ENCODE measurements at places on chromosomes 11 and 22.

DNA sequence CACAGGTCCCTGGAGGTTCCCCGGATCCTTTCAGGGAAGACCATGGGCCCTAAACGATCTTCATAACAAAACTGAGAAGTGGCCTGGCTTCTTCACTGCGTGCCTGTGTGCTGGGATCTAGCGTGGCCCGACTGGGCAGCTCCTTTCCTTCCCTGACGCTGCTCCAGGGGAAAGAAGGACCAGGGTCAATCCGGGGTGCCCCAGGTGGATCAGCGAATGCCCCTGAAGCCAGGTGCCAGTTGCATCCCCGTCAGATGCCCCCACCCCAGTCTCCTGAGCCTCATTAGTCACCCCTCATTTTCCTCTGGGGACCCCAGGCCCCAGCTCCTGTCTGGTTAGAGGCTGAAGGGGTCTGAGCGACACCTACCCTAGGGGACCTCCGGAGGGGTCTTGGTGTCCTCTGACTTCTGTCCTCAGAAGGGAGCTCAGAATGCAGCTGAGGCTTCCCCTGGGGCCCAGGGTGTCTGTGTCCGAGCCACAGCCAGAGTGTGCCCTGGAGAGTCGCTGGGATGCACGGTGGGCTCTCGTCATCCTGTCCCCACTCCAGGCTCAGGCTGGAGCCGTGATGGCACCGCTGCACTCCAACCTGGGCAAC is 18.7 kb upstream of the MUC6 start:
- DNase-seq, result no peak

DNA sequence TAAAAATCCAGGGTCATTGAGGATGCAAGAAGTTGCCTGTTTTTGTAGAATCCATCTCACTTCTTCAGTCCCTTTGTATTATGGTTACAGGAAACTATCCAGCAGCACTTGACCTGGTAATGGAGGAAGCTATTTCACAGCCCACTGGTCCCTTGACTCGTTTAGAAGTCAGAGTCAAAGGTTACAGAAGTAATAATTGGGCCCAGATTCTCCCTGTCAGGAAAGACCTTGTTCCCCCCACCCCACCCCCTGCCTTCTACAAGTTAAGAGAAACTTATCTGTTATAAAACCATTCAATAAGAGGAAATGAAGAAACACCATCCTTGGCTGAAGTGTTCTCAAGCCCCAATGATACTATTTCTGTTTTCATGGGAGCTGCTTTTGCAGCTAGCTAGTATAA is 65.8 kb downstream of the CSTPP1 start:
- no peak for DNase-seq

- DNase-seq, result no peak
Observed at GRCh38 chr11:131307506-131307905, 62.9 kb upstream of the NTM start.

- no peak for DNase-seq
Observed at GRCh38 chr11:109972181-109972715, 120.9 kb upstream of the ZC3H12C start.
